SJSA1 (cell line): ENCODE measurements at places on chromosomes 16 and 17.

- peak; percentile 68 for DNase-seq
Measured at GRCh38 chr17:80068301-80069222, 32.1 kb downstream of the CCDC40 start.

- peak; percentile 69 for DNase-seq
Measured at GRCh38 chr16:85238233-85238647, 126.0 kb upstream of the CIBAR2 start.

DNA sequence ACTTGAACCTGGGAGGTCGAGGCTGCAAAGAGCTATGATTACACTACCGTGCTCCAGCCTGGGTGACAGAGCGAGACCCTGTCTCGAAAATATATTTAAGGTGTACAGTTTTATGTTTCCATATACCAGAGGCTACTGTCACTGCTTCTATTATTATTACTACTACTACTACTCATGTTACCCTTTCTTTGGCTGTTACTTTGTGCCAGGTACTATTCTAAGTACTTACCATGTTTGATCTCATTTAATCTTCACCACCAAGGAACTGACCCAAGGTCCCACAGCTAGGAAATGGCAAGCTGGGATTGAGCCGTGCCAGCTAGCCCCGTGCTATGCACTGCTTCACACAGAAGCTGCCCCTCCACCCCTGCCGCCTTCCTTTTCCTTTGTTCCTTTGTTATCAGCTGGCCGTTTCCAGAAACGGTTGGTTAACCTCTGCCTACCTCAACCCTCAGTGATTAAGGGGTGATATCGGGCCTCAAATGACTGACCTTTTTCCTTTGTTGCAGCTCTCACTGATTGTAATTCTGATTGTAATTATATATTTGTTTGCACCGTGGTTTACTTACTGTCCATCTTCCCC, 78.4 kb downstream of the ABCC1 start:
- no peak for DNase-seq

DNA sequence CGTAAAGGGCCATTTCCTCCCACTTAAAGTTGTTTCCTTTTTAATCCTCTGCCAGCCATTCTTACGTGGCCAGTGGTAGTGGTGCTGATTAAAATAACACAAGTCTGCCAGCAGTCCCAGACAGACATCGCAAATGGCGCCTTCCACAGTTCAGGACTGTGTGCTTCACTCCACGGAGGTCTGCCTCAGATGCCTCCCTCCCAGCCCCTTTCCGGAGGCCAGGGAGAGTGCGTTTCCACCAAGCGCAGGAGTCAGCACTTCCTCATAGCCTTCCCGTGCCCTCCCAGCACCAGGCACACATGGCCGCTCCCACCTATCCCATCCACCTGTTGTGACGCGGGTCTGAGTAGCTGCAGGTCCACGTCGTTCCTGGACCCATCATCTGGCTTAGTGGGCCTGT, 205.6 kb downstream of the RPTOR start:
- DNase-seq: peak; percentile 64

GRCh38 chr17:7837408-7838088, 3.5 kb downstream of the KDM6B start:
- DNase-seq: no peak

DNA sequence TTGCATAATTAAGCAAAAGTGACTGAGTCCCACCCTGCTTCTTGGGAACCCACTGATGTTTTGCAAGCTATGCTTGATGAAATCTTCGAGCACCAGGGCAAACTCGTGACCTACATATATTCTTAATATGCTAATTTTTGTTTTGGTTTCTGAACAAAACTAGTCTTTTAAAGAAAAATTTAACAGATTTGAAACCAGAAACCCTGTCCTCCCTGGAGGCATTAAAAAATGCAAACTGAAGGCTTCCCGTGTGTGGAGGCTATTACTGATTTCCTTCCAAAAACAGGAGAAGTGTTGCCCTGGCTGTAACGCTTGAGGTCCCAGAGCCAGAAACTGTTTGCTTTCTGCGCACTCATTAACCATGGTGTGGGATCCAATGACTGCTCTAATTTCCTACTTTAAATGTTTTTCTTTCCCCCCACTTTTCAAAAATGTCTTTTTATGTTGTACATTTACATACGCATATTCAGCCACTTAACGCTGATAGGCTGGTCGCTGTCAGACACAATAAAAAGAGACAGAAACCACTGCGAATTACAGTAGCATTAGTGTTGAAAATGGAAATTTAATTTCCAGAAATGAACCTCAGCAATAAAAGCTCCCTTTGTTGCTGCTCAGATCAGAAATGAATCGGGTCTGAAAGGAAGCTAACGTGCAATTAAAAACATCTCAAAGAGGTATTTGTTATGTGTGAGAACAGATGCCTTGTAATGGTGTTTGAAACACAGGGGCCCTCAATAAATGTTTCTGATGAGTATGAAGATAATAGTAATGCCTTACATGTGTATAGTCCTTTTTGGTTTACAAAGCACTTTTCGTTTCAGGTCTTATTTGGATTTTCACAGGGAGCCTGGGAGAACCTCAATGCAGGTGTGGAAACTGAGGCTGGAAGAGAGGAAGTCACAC, 39.9 kb upstream of the IRX6 start:
- no peak for DNase-seq

DNA sequence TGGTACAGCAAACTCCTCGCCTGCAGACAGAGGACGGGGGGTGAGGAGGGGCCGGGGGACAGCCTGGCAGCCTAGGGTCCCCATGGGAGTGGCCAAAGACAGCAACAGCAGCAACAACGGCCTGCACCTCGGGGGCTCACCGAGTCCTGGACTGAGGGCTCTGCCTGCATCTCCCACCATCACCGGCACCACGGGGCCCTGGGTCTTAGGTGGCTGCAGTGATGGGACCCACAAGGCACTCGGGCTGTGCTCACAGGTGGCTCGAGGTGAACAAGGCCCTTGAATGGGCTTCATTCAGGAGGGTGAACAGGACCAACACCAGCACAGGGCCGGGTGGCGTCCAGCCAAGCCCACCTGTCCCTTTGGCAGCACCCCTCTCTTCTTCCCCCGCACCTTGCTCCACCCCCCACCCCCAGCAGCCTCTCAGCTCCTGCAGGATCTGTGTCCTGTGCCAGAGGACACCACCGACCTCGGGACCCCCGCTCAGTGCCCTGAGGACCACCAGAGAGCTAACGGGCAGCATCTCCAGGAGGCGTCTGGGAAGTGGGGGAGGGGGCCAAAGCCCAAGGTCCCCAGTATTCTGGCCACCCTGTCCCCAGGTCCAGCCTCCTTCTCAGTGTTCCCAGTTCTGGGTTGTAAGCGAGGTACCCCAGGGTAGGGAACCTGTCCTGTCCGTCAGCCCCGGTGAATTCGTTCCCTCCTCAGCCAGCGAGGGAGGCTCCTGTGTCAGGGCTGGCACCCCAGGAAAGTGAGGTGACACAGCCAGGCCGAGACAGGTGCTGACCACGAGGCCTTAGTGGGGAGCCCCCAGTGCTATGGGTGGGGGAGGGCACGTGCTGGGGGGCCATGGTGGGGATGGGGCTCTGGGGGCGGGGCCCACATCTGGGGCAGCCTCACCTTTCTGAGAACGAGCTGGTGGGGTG, 94.3 kb downstream of the TBC1D16 start:
- no peak for DNase-seq

- no peak for DNase-seq
Measured at GRCh38 chr16:30367349-30368009, 2.8 kb downstream of the TBC1D10B start.

- DNase-seq: no peak
Measured at GRCh38 chr17:71793518-71793917, 327.3 kb upstream of the SOX9 start.

- DNase-seq: no peak
Measured at GRCh38 chr17:70078549-70078948, 3.5 kb downstream of the KCNJ16 start.

- DNase-seq: no peak
Measured at GRCh38 chr17:63193827-63194226, 227.8 kb downstream of the TANC2 start.

- DNase-seq: no peak
Measured at GRCh38 chr17:32266051-32266388, 388 bp downstream of the RHBDL3 start.

- no peak for DNase-seq
Measured at GRCh38 chr16:85915125-85915845, 16.3 kb downstream of the IRF8 start.

DNA sequence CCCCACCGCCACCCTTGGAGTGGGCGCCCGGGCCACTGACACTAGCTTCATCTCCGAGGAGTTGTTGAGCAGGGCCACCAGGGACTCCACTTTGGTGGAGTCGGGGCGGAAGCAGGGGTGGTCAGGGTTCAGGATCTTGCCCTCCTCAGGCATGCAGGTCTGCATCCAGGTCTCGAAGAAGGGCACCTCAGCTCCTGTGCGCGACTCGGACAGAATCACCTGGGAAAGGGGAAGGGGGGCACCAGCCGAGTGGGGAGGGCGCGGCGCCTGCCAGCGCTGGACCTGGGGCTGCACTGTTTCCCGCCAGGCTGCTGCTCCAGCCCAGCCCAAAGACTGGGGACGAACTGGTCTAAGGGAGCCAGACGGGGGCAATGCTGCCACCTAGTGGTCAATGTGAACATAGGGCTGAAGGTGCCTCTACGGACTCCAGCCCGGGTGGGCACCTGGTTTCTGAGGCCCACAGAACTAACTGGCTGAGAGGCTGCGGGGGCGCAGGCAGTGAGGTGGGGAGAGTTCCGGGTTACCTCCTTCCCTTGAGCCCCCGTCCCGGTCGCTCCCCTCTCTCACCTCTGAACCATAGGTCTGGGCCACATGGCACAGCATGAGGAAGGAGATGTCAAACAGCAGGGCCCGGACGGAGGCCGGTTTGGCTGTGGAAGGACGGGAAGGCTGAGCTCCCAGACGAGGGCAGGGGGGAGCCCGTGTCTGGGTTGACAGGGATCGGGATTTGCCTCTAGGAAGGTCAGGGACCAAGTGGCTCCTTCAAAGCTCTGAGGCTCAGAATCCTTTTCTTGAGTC, 11.8 kb downstream of the CSF3 start:
- peak; percentile 79 for DNase-seq

DNA sequence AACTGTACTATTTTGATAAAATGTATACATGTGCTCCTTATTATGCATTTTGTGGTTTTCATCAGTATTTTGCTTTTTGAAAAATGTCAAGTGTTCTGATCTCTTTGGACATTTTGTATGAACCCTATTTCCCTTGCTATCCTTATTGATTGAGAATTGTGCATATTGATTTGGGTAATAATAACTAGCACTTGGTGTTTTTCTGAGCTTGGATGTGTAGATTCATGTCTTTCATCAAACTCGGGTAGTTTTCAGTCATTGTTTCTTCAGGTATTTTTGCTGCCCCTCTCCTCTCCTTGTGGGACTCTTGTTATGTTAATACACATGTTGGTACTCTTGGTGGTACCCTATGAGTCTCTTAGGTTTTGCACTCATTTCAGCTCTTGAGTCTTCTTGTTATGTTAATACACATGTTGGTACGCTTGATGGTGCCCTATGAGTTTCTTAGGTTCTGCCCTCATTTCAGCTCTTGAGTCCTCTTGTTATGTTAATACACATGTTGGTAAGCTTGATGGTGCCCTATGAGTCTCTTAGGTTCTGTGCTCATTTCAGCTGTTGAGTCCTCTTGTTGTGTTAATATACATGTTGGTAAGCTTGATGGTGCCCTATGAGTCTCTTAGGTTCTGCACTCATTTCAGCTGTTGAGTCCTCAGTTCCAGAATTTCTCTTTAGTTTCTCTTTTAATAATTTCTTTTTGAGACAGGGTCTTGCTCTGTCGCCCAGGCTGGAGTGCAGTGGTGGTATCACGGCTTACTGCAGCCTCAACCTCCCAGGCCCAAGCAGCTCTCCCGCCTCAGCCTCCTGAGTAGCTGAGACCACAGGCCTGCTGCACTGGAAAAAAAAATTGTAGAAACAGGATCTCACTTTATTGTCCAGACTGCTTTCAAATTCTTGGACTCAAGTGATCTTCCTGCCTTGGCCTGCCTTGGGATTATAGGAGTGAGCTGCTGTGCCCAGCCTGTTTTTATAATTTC, 19.3 kb downstream of the ZNF750 start:
- no peak for DNase-seq

GRCh38 chr17:36463916-36464764, 22.3 kb upstream of the ZNHIT3 start:
- DNase-seq: peak; percentile 63

- DNase-seq: no peak
Measured at GRCh38 chr16:50631985-50632576, 49.0 kb downstream of the SNX20 start.

- no peak for DNase-seq
Measured at GRCh38 chr16:89525146-89525913, 17.1 kb downstream of the SPG7 start.

DNA sequence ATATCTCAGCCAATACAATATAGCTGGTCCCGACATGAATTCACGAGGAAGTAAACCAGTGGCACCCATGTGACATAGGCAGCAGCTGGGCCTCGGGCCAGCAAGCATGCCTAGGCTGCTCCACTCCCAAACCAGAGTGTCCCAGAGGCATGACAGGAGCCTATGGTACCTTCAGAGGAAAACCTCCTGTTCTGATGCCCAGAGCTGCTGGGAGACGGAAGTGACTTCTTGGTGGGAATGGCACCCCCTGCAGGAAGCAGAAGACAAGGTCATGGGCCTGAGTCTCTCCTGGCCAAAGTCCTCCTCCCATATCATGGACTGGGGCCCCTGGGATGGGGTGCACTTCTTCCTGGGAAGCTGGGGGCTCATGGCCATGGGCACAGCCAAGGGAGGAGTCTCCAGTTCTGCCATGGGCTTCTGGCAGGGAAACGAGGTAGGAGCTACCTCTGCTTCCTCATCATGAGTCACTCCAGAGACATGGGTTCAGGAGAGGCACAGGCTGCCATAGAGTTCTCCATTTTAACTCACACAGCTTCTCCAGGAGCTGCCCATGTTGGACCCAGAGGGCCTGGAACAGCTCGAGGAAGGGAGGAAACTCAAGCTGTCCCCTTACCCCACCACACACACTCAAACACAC, 13.4 kb downstream of the FBF1 start:
- DNase-seq: peak; percentile 55

- DNase-seq: peak; percentile 90
Measured at GRCh38 chr16:86566966-86567700, 504 bp downstream of the FOXC2 start.

DNA sequence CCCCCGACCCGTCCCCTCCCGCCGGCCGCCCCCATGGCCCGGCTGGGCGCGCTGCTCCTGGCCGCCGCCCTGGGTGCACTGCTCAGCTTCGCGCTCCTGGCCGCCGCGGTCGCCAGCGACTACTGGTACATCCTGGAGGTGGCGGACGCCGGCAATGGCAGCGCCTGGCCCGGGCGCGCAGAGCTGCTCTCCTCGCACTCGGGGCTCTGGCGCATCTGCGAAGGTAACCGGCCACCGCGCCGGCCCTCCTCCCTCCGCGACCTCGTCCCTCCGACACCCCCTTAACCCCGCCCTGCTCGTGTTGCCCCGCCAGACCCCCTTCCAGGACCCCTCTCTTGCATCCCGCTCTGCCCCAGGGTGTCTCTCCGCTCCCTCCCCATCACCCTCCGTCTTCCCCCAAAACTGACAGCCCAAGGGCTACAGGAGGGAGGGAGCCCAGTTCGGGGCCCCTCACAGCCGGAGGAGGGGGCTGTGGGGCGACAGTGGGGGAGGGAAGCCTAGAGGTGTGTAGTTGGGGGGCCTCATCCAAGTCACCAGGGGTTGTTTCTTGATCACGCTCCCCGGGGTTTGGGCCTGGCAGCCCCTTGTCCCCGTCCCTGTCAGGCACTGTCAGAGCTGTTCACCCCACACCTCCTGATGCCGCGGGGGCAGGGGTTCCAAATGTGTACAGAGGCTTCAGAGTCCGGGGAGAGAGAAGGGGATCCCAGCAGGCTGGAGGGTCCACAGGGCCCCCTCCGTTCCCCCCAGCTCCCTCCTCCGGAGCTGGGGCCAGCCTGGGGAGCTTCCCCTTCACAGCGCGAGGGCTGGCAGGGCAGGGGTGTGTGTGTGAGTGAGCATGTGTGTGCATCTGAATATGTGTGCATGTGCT, 794 bp downstream of the TMEM235 start:
- no peak for DNase-seq

- peak; percentile 74 for DNase-seq
Measured at GRCh38 chr17:82257473-82257872, 16.0 kb downstream of the CSNK1D start.
